ENCODE measurements at places on chromosomes 6 and 20. TPM values are rescaled to one million over a fixed set of nuclear protein-coding genes. Genes with fewer than 3 reads are reported as not detected.

DNA sequence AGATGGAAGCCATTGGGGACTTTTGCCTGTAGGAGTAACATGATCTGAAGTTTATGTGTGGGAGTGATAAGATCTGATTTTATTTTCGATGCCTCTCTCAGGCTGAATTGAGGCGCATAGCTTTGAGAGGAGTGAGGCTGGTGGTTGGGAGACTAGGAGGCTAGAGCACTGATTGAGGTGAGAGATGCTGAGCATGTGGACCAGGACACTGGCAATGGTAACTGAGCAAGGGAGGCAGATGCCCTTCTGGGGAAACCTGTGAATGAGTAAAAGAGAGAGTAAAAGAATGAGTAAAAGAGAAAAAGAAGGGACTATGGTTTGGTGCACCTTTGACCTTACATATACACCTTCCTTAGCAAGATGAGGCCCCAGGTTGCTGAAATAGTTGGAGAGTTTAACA is 3.0 kb downstream of the RRP36 start:
- DNase-seq: no peak

- no peak for DNase-seq
These were observed 73.5 kb downstream of the EYS start for GRCh38 chr6:65633501-65633900.

GRCh38 chr20:57593134-57593886 is 26.9 kb downstream of the ZBP1 start:
- DNase-seq: no peak

- peak; percentile 76 for DNase-seq
These were observed 12.0 kb downstream of the STMN3 start for GRCh38 chr20:63641146-63641791.

- no peak for DNase-seq
These were observed 2.4 kb upstream of the EIF6 start for GRCh38 chr20:35286899-35287508.

TCF15 gene
- total RNA-seq: not detected

Data from natural killer cell (primary cell).